ENCODE measurements at places on chromosomes 11 and 22.

DNA sequence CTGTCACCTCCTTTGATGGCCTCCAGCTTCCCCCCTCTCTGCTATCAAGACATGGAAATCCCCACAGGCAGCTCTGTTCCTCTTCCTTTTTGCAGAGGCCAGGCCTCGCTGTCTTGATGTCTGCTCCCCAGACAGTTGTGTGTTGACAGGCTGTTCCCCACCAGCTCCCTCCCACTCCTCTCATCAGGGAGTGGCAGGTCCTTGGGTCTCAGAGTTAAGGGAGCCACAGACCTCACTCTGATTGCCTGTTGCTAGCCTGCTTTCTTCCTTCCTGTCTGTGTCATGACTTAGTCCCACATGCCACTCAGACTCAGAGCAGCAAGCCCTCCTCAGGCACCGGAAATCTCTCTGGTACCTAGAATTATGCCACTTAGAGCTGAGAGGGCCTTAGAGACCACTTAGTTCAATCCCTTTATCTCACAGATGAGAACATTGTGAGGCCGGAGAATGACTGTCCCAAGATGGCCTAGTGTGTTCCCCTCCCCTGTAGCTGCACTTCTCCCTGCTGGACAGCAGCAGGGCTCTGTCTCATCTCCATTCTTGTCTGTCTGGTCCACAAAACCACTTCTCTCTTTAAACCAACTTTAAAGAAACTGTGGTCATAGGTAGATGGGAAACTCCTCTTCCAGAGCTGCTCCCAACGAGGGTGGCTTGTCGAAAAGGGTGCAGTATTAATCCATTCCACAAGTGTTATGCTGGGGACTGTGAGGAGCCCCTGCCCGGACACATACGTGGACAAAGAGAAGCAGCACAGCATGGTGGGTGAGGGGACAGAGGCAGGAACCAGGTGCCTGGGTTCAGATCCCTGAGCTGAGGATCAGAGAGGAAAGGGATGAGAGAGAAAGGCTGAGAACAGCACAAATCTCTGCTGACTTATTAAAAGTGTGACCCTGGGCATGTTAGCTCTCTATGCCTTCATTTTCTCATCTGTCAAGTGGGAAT is 4.2 kb downstream of the AMPD3 start:
- DNase-seq, result no peak

DNA sequence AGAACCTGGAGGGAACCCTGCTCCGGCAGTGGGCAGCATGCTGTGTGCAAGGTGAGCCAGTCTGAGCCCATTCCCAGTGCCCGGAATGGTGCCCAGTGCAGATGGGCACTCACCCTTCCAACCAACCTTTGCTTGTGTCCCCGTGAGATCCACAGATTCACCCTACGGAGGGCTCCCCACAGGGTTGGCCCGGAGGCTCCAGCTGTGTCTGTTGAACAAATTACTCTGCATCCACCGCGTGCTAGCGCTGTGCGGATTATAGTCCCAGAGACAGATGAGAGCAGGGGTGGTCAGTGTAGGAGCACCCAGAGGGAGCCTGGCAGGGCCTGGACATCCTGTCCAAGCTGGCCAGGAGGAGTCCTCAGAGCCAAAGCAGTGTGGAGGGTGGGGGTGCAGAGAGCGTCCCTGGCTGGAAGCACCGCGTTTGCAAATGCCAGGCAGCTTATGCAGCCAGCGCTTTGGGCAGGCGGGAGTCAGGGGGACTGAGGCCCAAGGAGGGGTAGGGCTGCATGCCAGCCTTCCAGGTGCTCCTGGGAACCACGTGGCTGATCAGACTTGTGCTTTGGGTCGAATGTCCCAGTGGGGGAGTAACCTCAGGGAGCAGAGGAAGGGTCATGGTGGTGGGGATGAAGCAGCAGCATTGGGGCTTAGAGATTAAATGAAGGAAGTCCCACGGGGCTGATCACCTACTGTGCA is 80.5 kb downstream of the KCNQ1 start:
- DNase-seq, result peak; percentile 65

DNA sequence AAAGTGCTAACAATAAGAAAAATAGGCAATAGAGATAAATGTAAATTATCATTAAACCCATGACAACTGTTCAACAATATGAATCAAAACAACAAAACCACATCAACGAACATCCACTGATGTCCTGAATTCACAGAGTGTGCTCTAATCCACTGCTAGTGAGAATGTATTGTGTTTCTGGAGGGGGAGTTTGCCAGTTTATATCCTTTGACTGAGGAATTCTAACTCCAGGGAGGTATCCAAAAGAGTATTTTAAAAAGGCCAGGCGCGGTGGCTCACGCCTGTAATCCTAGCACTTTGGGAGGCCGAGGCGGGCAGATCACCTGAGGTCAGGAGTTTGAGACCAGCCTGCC is 1.7 kb upstream of the WEE1 start:
- no peak for DNase-seq

- no peak for DNase-seq
Observed at GRCh38 chr22:33908171-33909074, 11.9 kb downstream of the LARGE1 start.

- DNase-seq, result no peak
Observed at GRCh38 chr22:46070215-46070802, 80.0 kb upstream of the PPARA start.

DNA sequence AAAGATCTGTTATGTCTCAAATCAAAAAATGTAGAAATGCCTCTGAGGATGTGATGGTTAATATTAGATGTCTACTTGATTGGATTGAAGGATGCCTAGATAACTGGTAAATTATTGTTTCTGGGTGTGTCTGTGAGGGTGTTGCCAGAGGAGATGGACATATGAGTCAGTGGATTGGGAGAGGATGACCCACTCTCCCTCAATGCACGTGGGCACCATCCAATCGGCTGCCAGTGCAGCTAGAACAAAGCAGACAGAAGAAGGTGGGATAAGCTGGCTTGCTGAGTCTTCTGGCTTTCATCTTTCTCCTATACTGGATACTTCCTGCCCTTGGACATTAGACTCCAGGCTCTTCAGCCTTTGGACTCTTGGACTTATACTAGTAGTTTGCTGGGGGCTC is 430.3 kb downstream of the SOX6 start:
- DNase-seq, result no peak

GRCh38 chr22:26887456-26887855 is 230.1 kb downstream of the MIAT start:
- no peak for DNase-seq

DNA sequence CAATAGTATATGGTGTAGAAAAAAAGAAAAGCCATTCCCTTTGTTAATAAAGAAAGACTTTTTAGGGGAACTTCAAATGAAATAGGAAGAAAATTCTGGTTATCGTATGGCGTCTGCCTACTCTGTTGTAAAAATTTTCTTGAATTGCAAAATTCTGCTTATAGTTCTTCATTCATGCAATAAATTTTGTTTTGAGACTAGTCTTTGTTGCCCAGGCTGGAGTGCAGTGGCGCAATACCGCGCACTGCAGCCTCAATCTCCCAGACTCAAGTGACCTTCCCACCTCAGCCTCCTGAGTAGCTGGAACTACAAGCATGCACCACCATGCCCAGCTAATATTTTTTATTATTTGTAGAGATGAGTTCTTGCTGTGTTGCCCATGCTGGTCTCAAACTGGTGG is 5.8 kb downstream of the DDIAS start:
- DNase-seq, result no peak
